ENCODE measurements at places on chromosomes 6 and 20.

GRCh38 chr6:139325125-139325524 lies 33.3 kb upstream of the TXLNB start:
- peak; percentile 10 for DNase-seq

DNA sequence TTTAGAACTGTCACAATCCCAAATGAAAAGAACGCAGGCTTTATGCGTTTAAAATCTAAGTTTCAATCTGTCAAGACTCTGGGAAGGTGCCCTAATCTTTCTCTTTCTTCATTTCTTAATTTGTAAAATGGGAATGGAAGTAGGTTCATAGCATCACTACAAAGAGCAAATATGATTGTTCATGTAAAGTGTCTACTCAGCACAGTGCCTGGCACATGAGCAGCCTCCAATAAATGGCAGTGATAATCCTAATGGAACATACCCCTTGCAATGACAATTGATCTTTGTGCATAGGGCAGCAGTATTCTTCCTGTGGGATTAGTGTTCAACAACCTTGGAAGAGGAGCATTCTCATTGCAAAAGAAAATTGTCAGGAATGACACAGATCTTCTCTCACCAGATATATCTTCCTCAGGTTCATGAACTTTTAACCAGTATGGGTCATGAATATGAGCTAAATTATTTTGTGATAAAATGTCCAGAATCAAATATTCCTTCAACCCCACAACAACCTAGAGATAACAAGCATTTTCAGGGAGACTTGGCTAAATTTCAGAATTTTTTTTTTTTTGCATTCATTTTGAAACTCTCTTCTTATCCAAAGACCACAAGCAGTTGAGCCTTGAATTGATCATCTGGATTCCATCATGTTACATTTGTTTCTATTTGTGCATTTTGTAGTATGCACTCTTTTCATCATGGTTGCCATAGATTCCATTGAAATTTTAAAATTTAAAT lies 149.1 kb downstream of the TBX18 start:
- DNase-seq = no peak

DNA sequence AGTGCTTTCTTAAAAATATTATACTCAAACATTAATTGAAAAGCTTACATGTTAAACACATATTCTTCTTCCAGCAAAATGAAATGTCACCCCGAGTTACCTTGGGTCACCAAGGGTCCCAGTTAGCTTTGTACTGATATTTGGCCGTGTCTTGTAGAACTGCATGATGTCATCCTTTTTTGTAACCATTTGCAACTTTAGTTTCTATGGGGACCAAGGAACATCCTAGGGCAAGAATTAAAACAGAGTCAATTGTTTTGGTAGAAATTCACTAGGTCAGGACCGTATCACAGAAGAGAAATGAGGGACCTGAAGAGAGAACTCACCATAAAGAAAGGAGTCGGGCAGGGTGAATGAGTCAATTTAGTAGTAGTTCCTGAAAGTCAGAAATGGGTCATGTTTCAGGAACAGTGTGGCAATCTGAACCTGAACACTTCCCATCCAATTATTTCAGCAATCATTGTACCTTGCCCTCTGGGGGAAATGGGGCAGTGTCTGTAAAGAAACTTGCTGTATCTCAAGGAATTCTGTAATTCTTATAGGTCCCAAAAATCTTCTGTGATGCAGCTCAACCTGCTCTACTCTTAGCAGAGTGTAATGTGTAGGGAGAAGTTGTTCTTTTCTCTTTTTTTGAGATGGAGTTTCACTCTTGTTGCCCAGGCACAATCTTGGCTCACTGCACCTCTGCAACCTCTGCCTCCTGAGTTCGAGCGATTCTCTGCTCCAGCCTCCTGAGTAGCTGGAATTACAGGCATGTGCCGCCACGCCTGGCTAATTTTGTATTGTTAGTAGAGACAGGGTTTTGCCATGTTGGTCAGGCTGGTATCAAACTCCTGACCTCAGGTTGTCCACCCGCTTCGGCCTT lies 5.3 kb upstream of the AKAP7 start:
- no peak for DNase-seq

GRCh38 chr20:37358366-37359150 lies 12.6 kb downstream of the SRC start:
- no peak for DNase-seq

DNA sequence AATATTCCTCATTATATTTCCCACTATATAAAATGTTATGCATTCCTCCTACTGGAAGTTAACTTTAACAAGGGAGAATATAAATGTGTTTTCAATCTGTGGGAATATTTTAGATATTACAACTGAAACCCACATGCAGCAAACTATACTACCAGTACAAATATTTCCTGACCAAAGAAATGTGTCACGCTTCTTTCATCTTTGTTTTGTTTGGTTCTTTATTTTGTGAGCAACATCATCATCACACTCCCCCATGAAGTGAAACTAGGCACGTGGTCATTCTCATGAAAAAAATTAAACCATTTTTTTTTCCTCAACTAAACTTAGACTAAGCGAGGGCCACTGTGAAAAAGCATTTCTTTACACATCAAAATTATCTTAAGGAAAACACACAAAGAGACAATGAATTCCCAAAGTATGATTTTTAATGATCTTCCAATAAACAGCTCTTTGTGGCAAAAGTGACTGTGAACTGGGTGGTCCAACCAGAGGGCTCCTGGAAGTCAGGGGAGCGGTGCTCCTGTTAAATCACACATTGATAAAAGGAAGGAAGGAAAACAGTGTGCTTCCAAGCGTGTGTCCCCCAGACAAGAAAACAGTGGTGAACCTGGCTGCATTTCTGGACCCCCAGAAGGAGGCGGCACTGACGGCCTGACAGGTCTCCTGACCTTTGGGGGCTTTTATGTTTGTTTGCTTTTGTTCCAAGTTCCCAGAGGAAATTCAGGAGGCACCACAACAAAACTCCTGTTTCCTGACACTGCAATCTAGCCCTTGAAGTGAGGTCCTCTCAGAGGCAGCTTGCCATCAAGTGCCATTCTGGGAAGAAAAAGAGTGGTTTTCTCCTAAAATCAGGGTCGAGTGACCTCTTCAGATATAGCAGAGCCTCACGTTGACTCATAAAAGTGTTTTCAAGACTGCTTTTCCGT lies 166.8 kb upstream of the FOXQ1 start:
- no peak for DNase-seq

GRCh38 chr20:62494537-62494936 lies 18.7 kb upstream of the GATA5 start:
- no peak for DNase-seq

- DNase-seq = no peak
Measured at GRCh38 chr6:33080127-33081089, 4.6 kb downstream of the HLA-DPB1 start.

GRCh38 chr20:62738025-62738881 lies 29.6 kb downstream of the NTSR1 start:
- DNase-seq = no peak

DNA sequence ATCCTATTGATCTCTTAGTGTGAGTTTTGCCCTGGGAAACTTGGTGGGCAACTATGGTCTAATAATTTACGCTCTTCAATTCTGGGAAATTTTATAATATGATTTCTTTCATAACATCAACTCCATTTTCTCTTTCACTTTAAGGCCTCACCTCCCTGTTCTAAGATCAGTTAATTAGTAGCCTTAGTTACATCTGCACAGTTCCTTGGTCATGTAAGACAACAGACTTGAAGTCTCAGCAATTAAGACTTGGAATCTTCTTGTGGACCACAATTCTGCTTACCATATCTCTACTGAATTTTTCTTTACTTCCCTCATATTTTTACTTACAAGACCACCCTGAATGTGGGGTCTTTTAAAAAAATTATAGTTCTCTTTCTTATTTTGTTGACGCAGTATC lies 8.7 kb downstream of the ENPP3 start:
- DNase-seq = no peak

- no peak for DNase-seq
Measured at GRCh38 chr6:56096541-56096940, 150.8 kb downstream of the COL21A1 start.

DNA sequence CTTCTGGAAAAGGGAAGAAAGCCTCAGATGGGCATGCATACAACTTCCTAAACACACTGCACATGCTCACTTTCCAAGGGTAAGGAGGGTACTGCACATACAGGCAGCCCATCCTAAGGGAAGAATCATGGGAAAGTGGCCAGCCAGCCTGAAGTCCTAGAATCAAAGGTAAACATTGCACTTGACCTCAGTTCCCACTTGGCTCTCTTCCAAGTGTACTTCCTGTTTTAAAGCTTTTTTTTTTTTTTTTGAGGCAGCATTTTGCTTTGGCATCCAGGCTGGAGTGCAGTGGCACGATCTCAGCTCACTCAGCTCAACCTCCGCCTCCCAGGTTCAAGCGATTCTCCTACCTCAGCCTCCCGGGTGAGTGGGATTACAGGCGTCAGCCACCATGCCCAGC lies 225.3 kb upstream of the EPHA7 start:
- no peak for DNase-seq

DNA sequence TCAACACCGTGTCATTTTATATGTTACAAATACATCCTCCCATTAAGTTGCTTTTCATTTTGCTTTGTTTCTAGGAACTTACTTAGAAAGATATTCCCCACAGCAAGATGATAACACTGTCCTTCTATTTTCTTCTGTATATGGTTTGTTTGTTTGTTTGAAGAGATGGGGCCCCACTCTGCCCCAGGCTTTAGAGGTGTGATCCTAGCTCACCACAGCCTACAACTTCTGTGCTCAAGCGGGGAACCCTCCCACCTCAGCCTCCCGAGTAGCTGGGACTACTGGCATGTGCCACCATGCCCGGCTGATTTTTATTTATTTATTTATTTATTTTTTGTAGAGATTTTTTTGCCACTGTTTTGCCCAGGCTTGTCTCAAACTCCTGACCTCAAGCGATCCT lies 14.2 kb upstream of the GMDS start:
- DNase-seq = no peak

- no peak for DNase-seq
Measured at GRCh38 chr20:2116170-2116940, 14.7 kb downstream of the STK35 start.

GRCh38 chr6:156963712-156964700 lies 186.8 kb downstream of the ARID1B start:
- DNase-seq = peak; percentile 8

GRCh38 chr6:154830771-154831170 lies 97.6 kb downstream of the SCAF8 start:
- DNase-seq = no peak

GRCh38 chr6:86856379-86856778 lies 80.9 kb upstream of the HTR1E start:
- DNase-seq = no peak

GRCh38 chr20:32786059-32786760 lies 24.0 kb downstream of the DNMT3B start:
- DNase-seq = no peak

DNA sequence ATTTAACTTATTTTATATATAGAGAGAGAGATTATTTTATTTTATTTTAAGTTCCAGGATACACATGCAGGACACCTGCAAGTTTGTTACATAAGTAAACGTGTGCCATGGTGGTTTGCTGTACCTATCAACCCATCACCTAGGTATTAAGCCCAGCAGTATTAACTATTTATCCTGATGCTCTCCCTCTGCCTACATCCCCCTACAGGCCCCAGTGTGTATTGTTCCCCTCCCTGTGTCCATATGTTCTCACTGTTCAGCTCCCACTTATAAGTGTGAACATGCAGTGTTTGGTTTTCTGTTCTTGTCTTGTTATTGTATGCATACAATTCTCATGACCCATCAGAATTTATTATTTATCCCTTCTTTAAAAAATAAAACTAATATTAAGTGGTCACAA lies 34.6 kb downstream of the FKBP1C start:
- DNase-seq = no peak

GRCh38 chr6:6169141-6169540 lies 151.3 kb downstream of the F13A1 start:
- no peak for DNase-seq

- no peak for DNase-seq
Measured at GRCh38 chr20:50645253-50646068, 45.9 kb downstream of the RIPOR3 start.

DNA sequence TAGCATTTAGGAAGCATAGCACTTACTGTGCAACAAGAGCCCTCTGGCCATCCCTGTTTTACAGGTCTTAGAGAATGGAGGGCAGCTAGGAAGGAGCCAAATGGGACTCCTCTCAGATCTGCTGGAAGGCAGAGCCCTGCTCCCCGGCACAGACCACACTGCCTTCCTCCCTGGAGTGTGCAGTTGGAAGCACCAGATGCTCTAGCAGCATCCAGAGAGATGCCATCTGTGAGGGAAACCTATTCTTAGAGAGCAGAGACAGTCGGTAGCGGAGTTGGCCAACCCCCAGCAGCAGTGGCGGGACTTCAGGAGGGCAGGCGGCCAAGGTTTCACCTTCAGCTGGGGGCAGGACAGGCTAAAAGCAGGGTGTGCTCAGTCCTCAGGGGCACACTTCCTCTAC lies 16.7 kb upstream of the E2F1 start:
- DNase-seq = no peak

DNA sequence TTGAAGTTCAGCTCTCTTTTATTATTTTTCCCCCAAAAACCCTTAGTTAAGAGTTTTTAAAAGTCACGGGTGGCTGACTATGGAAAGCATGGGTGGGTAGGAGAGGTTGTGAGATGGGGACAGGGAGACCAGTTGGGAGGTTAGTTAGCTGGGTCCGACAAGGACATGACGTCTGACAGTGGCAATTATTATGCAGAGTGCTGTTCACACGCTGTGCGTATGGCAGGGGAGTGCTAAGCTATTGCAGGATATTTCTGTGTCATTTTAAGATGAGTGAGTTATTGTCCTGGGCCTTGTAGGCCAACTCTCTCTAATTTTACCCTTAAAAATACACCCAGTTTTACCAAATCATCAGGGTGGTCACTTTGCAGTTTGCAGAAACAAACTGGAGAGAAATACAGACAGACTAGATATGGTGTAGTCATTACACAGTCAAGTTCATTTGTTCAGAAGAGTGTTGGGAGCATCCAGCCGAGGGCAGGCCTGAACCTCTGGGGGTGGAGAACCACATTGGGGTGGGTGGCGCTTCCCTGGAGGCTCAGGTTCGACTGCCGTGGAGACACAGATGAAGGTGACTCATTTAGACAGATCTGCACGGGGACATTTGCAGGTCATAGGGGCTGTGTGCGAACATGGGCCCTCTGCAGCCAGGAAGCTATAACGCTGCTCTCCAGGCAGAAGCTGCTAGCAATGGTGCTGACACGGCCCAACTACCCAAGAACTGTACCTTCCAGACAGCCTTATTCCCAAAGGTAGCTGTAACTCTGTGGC lies 307.6 kb downstream of the QKI start:
- DNase-seq = no peak

GRCh38 chr6:114559419-114559818 lies 216.6 kb upstream of the HS3ST5 start:
- DNase-seq = no peak

- no peak for DNase-seq
Measured at GRCh38 chr6:149176971-149177667, 140.4 kb upstream of the TAB2 start.

- DNase-seq = no peak
Measured at GRCh38 chr6:41467061-41467460, 79.1 kb upstream of the FOXP4 start.

DNA sequence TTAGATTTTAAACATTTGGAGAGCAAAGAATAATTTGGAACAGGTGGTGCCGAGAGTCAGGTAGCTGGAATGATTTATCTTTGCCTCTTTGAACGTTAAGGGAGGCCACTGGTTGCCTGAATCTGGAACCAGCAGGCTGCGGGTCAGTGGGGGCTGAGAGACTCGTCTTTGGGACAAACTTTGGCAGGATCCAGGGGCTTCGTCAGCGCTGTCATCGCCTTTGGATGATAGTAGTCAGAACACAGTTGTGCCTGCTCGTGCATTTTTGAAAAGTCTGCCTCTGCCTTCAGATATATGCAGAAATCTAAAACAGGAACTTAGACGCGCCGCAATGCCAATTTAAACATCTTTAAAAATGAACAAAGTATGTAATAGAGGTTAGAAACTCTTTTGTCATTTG lies 5.0 kb downstream of the EYA2 start:
- DNase-seq = no peak

Measured in CD4-positive, alpha-beta T cell treated with Interleukin-21 for 1 hour (primary cell).